ENCODE measurements at places on chromosomes 1 and 21. TPM values are rescaled to one million over a fixed set of nuclear protein-coding genes. Genes with fewer than 3 reads are reported as not detected.

The TRPM2 gene
- total RNA-seq, result 1.1 TPM

The NMNAT2 gene
- total RNA-seq, result 0.57 TPM

The PLK3 gene
- total RNA-seq, result 49.3 TPM

The CROCC gene
- total RNA-seq, result 17.3 TPM

The RGS4 gene
- 371 TPM for total RNA-seq

The PYCR2 gene
- total RNA-seq, result 43.4 TPM

The CHIA gene
- not detected for total RNA-seq

The ZNF683 gene
- not detected for total RNA-seq

All from vein endothelial cell (primary cell).